ENCODE measurements at places on chromosomes 12 and 14.

- no peak for DNase-seq
Observed at GRCh38 chr12:70812136-70812535, 108.4 kb downstream of the PTPRR start.

GRCh38 chr12:12628013-12628412 is 16.3 kb downstream of the CREBL2 start:
- DNase-seq, result peak; percentile 40

DNA sequence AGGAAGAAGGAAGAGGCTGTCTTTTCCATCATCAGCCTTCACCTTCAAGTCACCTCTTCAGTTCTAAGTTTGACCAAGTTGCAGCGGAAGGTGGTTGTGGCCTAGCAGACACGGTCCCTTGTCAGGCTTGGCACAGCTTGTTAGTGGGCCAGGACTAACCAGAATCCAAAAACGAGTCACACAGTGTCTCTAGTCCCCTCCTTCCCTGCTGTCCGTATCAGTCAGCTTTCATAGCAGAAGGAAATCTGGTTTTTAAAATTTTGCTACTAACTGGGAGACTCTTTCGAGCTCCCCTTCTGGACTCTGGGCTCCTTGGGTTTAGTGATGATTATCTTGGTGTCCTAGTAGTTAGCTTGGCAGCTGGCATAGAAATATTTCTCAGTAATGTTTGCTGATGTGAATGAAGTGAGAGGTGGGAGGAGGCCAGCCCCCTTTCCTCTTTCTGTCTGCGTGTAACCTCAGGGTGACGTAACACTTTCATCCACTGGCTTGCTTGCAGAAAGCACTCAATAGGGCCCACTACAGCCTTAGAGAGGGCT is 3.8 kb downstream of the ETV6 start:
- peak; percentile 25 for DNase-seq

DNA sequence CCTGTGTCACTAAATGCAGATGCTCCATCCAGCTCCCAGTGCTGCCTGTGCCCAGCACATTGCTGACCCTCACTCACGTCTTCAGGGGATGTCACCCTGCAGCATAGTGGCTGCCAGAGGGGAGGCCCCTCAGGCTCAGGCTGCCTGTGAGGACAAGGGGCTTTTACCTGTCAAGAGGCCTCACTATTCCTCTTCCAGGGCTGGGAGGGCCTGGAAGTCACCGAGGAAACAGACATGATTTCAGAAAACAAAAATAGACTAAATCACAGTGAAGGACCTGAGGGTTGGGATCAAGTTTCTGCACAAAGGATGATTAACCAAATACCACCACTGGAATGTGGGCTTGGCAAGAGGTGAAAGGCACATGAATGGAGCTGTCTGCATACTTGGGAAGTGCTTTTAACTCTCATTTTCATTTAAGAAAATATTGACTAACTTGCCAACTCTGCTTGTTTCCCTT is 1202.3 kb downstream of the BCL11B start:
- DNase-seq, result peak; percentile 83

DNA sequence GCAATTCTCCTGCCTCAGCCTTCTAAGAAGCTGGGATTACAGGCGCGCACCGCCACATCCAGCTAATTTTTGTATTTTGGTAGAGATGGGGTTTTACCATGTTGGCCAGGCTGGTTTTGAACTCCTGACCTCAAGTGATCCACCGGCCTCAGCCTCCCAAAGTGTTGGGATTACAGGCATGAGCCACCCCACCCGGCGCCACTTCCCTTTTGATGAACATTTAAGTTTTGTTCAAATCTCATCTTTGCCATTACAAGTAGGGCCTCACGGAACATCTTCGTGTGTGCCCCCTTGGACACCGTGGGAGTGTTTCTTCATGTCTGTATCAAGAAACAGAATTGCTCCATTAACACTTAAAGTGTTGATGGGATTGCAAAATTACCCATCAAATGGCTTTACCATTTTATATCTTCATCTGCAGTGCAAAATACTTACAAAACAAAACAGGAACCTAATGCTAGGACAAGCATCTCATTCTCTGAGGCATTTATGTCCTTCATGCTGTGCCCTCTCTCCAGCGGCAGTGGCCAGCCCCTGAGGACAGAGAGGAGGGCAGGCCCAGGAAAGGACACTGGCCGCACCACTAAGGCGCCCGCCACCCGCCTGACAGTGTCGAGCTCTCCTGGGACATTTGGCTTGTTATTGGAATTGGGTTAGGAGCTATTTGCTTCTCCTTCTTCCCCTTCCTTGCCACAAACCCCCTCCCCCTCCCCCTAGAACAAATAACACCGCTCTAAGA is 61.7 kb downstream of the RFX4 start:
- DNase-seq, result no peak

All from fibroblast of skin of right quadriceps (primary cell).